Large intestine (tissue), 12 donors: ENCODE measurements at places on chromosomes 13 and 19. TPM values are rescaled to one million over a fixed set of nuclear protein-coding genes. Genes with fewer than 3 reads are reported as not detected.

DNA sequence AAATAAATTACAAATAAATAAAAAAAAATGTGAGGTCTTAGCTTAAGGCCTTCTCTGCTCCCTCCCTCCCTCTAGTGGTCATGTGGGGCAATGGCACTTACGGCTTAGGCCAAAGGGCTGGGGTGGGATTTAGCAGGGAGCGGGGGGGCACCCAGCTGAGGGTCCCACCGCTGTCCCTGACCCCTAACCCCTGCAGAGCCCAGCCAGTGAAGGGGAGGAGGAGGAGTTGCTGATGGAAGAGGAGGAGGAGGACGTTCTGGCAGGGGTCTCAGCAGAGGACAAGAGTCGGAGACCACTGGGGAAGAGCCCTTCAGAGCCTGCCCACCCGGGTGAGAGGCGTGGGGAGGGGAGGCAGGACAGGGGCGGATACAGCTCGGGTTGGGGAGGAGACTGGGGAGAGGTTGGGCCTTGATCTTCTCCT is 9.3 kb downstream of the MPND start:
- no peaks in the 10 kb centered on the region for H3K27me3 ChIP-seq
- DNase-seq: no peak

DNA sequence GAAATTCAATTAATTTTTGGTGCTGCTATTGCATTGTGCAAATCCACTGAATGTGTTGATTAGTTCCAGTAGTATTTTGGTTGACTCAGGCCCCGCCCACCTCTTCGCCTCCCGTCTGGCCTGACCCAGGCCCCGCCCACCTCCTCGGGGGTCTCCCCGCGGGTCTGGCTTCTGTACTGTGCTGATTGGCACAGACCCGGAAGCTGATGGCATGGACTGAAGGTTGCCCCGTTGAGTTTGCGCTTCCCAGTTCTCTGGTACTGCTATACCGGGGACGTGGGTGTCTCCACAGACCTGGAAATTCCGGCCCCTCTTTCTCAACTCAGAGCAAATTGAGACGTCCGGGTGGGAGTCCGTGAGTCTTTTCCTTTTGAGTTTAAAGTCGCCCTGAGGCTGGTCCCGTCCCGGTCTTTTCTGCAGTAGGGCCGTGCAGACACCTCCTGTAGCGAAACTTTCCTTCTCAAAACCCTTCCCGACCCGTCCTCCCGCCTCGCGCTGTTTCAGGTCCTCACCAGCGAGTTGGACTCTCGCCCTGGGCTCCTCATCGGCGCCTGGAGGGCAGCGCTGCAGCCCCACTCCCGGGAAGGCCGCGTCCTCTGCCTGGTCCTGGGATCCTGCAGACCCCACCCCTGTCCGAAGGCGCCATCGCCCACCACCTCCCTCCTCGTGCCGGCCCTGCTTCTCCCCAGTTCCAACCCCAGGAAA is 14.8 kb downstream of the ZNF701 start:
- H3K27ac ChIP-seq: no peak overlapping the region
- no peaks in the 10 kb centered on the region for H3K27me3 ChIP-seq
- peak; percentile 53 for DNase-seq
- H3K4me1 ChIP-seq: no peaks in the 10 kb centered on the region
- peaks cover 46% of the 10 kb centered on the region for H3K36me3 ChIP-seq
- peak overlapping the region; percentile 20 for H3K4me3 ChIP-seq

- no peak overlapping the region for H3K27ac ChIP-seq
- H3K4me1 ChIP-seq: peaks cover 6% of the 10 kb centered on the region
- no peak for DNase-seq
- no peak overlapping the region for H3K4me3 ChIP-seq
These were observed 10.2 kb upstream of the JSRP1 start for GRCh38 chr19:2266183-2266993.

DNA sequence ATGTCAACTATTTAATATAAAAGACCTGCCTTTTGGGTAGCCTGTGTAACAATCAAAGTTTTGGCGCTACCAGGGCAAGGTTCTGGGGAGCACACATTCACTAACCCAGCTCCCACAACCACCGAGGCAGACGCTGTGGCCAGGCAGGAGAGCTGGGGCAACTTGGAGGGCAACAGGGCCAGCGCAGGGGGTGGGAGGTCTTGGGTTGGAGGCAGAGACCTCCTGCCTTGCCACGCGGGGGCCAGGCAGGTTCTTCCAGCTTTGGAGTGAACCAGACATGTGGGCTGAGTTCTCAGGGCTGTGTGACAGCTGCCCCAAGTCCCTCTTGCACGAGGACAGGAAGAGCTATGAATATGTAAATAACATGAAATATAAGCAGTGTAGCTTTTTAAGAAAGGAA is 30.3 kb upstream of the MCF2L start:
- peaks cover 3% of the 10 kb centered on the region for H3K4me1 ChIP-seq
- H3K27me3 ChIP-seq: no peaks in the 10 kb centered on the region
- DNase-seq: no peak
- H3K4me3 ChIP-seq: no peak overlapping the region
- H3K27ac ChIP-seq: no peak overlapping the region

DNA sequence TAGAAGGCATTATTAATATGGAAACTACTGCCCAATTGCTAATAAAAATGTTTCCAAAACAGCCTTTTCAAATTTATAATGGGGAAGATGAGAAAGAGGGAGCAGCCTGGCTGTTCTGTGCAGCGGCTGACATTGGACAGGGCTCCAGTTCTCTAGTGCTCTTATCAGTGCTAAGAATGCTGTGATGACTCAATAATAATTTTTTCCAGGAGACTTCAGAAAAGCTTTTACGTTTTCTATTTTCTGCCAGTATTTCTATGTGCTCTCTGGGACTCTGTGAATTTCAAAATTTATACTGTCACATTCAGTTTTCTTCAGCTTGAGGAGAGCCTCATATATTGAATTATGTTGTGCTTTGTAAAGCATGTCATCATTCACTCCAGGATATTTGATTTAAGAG is 209.6 kb downstream of the VWA8 start:
- no peaks in the 10 kb centered on the region for H3K4me1 ChIP-seq
- no peaks in the 10 kb centered on the region for H3K36me3 ChIP-seq
- no peak overlapping the region for H3K27ac ChIP-seq
- no peak for DNase-seq
- H3K27me3 ChIP-seq: no peaks in the 10 kb centered on the region
- H3K4me3 ChIP-seq: no peak overlapping the region

- no peaks in the 10 kb centered on the region for H3K4me1 ChIP-seq
- H3K36me3 ChIP-seq: no peaks in the 10 kb centered on the region
- no peak overlapping the region for H3K4me3 ChIP-seq
- no peaks in the 10 kb centered on the region for H3K27me3 ChIP-seq
- no peak overlapping the region for H3K27ac ChIP-seq
- DNase-seq: no peak
These were observed 350.7 kb downstream of the LMO7 start for GRCh38 chr13:75986818-75987217.

DNA sequence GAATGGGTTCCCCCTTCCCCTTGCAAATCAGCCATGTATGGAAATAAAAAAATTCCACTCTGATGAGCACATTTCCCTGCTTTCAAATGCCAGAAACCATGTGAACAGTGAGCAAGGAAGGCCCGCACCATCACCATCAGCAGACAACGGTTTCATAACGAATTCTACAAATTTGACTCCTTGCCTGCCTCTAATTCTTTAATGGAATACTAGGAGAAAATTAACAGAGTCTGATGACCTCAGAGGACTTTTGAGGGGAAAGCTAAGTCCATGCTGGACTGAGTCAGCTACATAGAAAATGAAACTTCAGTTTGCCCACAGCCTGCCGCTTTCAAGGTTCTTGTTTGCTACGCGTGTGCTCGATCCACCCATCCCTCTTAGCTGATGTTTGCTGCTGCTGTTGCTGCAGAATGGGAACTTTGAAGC is 46.7 kb upstream of the KL start:
- H3K27me3 ChIP-seq: no peaks in the 10 kb centered on the region
- H3K36me3 ChIP-seq: no peaks in the 10 kb centered on the region
- no peaks in the 10 kb centered on the region for H3K4me1 ChIP-seq
- H3K27ac ChIP-seq: peak overlapping the region; percentile 8
- peak; percentile 19 for DNase-seq

- no peaks in the 10 kb centered on the region for H3K36me3 ChIP-seq
- no peak overlapping the region for H3K4me3 ChIP-seq
- no peaks in the 10 kb centered on the region for H3K27me3 ChIP-seq
- no peak for DNase-seq
These were observed 72.0 kb upstream of the KCTD15 start for GRCh38 chr19:33724721-33725060.

GRCh38 chr19:38736413-38737280 is 7.6 kb downstream of the CAPN12 start:
- no peaks in the 10 kb centered on the region for H3K27me3 ChIP-seq
- DNase-seq: peak; percentile 84

DNA sequence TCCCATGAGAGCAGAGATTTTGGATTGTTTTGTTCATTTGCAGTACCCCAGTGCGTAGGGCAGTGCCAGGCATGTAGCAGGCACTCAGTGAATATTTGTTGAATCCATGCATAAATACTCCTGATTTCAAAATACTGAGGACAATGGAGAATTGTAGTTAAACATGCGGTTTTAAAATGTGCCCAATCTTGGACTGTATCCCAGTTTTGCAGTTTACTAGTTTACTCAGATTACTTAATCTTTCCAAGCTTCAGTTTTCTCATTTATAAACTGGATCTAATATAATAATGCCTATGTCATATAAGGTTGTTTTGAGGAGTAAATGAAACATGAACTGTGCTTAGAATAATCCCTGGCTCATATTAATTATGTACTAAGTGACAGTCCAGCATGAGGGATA is 39.0 kb downstream of the RCBTB2 start:
- no peaks in the 10 kb centered on the region for H3K27me3 ChIP-seq
- no peaks in the 10 kb centered on the region for H3K4me1 ChIP-seq
- DNase-seq: no peak
- H3K27ac ChIP-seq: no peak overlapping the region
- H3K4me3 ChIP-seq: no peak overlapping the region

- no peak overlapping the region for H3K4me3 ChIP-seq
- DNase-seq: no peak
- peaks cover 15% of the 10 kb centered on the region for H3K4me1 ChIP-seq
These were observed 35.4 kb downstream of the ZNF557 start for GRCh38 chr19:7104747-7105447.

DNA sequence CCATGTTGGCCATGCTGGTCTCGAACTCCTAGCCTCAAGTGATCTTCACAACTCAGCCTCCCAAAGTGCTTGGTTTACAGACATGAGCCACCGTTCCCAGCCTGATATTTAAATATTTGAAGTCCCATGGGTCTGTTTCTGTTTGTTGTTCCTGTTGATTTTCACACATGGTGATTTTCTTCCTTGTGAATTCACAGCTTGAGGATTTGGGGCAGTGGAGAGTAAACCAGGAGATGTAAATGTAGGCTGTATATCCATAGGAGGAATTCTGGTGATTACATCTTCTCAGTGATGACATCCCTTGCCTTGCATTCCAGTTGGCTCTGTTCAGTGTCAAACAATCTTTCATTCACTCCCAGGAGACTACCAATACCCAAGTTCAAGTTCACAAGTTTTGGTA is 471.9 kb downstream of the KCTD12 start:
- H3K27ac ChIP-seq: no peak overlapping the region
- no peaks in the 10 kb centered on the region for H3K4me1 ChIP-seq
- no peak overlapping the region for H3K4me3 ChIP-seq
- H3K36me3 ChIP-seq: no peaks in the 10 kb centered on the region
- no peaks in the 10 kb centered on the region for H3K27me3 ChIP-seq

DNA sequence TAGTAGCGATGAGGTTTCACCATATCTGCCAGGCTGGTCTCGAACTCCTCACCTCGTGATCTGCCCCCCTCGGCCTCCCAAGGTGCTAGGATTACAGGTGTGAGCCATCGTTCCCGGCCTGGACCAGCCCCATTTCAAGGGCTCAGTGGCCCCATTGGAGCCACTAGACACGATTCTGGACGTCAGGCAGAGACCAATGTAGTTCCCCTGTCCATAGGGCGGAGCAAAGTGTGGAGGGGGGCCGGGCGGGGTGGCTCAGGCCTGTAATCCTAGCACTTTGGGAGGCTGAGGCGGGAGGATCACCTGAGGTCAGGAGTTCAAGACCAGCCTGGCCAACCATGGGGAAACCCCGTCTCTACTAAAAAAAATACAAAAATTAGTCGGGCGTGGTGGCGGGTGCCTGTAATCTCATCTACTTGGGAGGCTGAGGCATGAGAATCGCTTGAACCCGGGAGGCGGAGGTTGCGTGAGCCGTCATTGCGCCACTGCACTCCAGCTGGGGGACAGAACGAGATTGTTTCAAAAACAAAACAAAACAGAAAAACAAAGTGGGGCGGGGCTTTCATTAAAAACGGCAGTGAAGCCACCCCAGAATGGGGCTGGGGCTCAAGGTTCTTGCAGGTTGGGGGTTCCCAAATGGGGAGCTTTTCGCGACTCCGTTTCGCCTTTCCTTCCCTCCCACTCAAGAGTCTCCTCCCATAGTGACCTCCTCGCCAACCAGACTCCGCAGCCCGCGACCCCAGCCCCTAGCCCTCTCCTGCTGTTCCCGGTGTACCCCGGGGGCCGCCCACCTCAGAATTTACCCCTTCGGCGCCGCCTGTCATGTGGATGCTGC is 758 bp upstream of the TECR start:
- peaks cover 9% of the 10 kb centered on the region for H3K4me1 ChIP-seq
- H3K27me3 ChIP-seq: no peaks in the 10 kb centered on the region
- no peaks in the 10 kb centered on the region for H3K36me3 ChIP-seq
- DNase-seq: no peak

DNA sequence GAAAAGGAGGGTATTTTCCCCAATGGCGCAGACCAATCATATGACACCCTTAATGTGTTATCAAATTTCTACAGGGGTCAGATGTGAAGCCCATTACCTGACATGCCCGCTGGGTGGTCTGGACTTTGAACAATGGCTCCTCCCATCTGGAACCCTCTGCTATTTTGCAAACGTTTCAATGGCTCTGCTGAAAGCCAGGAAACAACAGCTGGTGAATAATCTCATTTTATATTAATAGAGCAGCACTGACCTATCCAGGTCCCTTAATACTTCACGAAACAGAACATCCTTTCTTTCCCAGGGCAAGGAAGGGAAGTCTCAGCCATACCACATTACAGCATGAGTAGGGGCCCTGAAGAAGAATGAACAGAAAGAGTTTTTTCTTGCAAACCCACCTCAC is 20.3 kb upstream of the KPNA3 start:
- H3K4me3 ChIP-seq: no peak overlapping the region
- no peaks in the 10 kb centered on the region for H3K27me3 ChIP-seq
- H3K36me3 ChIP-seq: no peaks in the 10 kb centered on the region
- H3K4me1 ChIP-seq: peaks cover 3% of the 10 kb centered on the region
- no peak for DNase-seq

DNA sequence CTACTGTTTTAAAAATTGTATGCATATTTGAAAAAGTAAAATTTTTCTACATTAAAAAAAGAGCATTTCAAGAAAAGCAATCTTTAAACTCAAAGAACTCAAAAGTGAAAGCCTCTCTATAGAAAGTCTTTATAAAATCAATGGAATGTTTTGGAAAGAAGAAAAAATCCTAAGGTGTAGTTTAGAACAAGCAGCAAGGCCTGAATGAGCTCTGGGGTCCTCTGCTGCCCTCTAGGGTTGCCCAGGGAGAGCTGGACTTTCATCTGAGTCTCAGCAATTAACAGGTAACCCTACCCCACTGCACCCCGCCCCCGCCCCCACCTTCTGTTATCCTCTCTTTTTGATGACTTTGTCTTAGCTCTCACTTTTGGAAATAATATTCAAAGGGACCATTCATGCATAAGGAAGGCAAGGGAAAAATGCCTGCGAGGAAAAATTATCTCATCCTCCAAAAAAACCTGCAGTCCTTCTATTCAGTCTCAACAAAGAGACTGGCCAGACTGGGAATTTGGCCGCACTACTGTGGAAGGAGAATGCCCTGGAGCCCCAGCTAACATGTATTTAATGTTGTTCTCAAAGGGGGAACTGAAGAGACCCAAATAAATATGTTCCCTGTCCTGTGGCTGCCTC is 24.1 kb downstream of the SLC25A30 start:
- H3K27ac ChIP-seq: no peak overlapping the region
- no peak overlapping the region for H3K4me3 ChIP-seq
- DNase-seq: peak; percentile 50

Gene CLDND2
- polyA plus RNA-seq: 2.7 TPM

Gene LENG9
- 9.2 TPM for polyA plus RNA-seq

Gene ONECUT3
- 1.6 TPM for polyA plus RNA-seq

Gene CCDC169
- polyA plus RNA-seq: 3.0 TPM

Gene IQCN
- 5.5 TPM for polyA plus RNA-seq

Gene TBC1D17
- 31.6 TPM for polyA plus RNA-seq
